ENCODE measurements at places on chromosomes 5 and 9.

- no peak for DNase-seq
Measured at GRCh38 chr9:84711936-84712335, 42.4 kb downstream of the NTRK2 start.

DNA sequence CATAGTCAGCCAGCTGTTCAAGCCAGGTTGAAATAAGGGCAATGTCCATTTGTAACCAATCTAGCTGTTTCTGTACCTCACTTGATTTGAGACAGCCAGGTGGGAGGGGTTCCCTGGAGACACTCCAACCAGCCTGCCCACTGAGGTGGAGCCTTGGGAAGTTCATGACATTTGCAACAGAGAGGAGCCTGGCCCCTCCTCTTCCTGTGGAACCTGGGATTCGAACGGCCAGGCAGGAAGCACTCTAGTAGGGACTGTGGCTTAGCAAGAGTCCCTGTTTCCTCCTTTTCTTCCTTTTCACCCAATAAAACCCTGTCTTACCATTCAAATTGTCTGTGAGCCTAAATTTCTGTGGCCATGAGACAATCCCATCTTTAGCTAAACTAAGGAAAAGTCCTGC, 312.3 kb upstream of the NMUR2 start:
- no peak for DNase-seq

DNA sequence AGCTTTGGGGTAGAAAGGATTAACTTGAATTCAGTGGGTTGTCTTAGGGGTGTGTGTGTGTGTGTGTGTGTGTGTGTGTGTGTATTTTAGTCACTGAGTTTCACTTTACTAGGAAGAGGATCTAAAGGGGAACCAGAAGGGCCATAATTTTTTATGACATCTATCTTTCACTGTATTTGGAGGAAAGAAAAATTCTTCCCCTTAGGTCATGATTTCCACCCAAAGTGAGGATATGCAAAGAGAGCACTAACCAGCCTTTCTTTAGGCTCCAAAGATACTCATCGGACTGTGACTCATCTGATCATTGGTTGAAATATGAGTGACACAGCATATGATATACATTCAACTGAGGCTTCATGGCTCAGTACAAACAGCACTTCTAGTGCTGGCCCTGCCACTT, 75.2 kb upstream of the RASGRF2 start:
- DNase-seq: no peak

DNA sequence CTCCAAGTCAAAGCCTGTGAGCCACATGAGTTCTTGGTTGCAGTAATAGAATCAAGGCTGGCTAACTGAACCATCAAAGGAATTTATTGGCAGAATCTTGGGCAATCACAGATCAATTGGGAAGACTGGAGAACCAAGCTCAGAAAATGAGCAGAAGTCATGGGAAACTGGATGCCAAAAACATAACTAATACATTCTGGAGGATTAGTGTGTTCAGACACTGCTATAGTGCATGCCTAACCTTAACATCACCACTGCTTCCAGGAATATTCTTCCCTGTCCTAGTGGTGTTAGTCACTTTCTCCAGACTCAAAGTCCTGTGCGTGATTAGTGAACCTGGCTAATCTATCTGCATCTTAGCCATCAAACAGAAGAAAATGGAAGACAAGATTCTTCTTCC, 843.7 kb downstream of the EFNA5 start:
- DNase-seq: no peak

- no peak for DNase-seq
Measured at GRCh38 chr9:112817860-112818203, 67.3 kb downstream of the SNX30 start.

- no peak for DNase-seq
Measured at GRCh38 chr5:100772548-100772947, 130.5 kb downstream of the ST8SIA4 start.

- no peak for DNase-seq
Measured at GRCh38 chr5:173963182-173963838, 25.7 kb upstream of the C5orf47 start.

DNA sequence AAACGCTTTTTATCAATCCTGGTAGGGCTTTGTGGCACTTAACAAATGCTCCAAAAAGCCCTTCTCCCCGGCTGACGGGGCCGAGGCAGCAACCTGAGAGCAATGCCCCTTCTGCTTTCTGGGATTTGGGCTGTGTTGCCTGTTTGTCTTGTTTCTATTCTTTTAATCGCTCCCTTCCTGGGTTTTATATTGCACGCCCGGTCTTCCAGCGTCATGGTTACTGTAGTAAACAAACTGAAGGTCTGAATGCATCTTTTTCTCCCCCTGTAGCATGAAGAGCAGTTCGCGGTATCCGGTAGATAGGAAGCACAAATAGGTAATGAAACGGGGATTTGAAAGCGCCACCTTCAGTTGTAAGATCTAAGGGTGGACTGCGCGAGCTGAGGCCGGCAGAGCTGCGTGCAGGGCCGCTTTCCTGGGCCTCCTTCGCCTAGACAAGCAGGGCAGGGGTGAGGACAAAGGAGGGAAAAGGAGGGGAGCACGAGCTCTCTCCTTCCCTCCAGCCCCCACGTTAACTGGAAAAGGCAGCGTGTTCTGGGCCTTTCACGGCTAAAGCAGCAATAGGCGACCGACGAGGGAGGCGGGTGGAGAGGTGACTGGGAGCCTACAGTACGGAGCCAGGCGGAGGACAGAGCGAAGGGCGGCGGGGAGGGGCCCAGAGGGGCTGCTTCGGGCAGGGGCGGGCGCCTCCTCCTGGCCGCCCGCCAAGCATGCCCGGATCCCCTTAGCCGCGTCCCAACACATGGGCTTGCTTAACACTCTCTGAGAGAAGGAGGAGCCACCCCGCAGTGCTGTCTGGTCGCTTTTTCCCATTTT, 49.3 kb upstream of the ZNF366 start:
- DNase-seq: no peak

DNA sequence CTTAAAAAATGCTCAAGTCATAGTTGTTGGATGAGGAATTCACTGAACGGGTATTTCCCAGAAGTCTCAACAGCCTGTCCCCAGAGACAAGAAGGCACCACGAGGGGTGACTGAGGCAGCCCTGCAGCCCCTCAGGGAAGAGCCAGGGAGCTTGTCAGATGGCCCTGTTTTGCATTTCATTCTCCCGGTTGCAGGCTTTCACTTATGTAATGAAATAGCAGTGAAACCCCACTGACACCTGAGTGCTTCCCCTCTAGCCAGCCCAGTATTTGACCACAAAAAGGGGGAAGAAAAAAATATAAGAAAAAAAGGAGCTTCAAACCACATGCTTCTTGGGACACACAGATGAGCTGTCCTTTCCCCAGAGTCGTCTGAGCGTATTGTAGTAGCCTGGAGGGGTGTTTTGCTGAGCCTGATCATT, 75.3 kb upstream of the IL12B start:
- no peak for DNase-seq

- no peak for DNase-seq
Measured at GRCh38 chr5:8188874-8189565, 320.1 kb downstream of the MTRR start.

DNA sequence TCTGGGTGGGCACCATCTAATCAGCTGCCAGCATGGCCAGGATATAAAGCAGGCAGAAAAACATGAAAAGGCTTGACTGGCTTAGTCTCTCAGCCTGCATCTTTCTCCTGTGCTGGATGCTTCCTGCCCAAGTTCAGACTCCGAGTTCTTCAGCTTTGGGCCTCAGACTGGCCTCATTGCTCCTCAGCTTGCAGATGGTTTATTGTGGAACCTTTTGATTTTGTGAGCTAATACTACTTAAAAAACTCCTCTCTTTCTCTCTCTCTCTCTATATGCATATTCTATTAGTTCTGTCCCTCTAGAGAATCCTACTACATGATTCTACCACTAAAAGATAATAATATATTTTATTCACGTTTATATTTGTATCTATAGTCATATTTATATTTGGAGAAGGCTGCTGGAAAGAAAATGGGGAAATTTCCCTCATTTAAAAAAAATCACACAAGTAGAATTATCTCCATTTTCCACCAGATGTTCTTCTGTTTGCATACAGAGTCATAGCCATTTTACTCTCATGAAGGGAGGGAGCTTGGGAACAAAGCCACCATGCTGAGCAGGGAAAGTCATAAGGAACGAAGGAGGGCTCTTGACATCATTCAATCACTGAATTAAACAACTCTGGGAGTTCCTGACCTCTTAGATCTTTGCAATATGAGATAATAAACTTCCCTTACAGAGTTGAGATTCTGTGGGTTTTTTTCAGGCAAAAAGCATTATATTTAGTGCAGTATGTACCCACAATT, 1137.4 kb upstream of the CDH18 start:
- DNase-seq: no peak

- no peak for DNase-seq
Measured at GRCh38 chr9:129573977-129574376, 46.9 kb downstream of the C9orf50 start.

DNA sequence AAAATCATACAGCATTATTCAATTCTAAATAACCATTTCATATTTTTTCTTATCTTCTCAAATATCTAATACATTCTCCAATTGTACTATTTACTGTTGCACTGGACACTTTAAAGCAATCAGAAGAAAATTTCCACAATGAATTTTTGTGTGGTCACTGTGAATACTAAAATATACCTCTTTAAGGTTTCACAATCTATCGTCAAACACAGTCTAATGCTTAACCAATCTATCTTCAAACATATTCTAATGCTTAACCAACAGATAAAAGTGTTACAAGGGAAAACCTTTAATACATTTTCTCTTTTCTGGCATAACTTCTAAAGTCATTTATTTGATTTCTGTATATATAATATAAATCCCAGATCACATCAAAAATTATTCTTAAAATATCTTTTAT, 2035.5 kb upstream of the CDH6 start:
- DNase-seq: no peak

GRCh38 chr9:92720209-92720765, 44.3 kb downstream of the BICD2 start:
- no peak for DNase-seq

GRCh38 chr5:40853632-40854192, 12.5 kb downstream of the CARD6 start:
- DNase-seq: no peak

DNA sequence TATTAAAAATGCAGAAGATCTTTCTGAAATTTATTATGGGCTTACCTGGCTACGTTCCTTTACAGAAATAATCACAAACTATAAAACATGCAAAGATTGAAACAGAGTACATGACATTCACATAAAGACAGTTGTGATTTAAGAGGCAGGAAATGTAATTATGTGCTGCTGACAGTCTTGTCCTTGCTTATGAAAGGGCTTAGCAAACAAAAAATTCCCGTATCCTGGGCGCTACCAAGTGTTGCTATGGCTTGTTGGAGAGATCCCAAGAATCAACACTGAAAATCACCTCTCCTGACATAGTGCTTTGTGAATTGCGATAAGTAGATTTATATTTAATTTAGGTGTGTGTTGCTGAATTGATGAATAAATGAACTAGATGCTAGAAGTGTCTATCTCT, 352.5 kb upstream of the C9orf72 start:
- no peak for DNase-seq

- DNase-seq: no peak
Measured at GRCh38 chr5:180343831-180344695, 9.1 kb downstream of the GFPT2 start.

- no peak for DNase-seq
Measured at GRCh38 chr9:71936066-71936465, 24.6 kb downstream of the C9orf85 start.

DNA sequence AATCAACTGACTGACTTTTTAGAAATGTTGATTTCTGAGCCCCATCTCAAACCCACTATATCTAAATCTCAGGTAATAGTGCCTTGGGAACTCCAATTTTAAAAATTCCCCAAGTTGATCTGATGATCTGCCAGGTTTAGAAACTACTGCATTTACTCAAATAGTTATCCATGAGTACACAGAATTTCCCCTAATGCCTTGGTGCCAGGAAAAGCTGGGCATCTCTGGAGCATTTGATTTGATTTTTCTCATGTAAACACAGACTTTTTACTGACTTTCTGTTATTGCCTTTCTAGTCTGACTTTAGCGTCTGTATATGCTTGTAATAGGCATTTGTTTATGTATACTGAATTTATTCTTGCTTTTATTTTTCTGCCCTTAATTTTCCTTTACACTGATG, 35.8 kb downstream of the MTREX start:
- no peak for DNase-seq

DNA sequence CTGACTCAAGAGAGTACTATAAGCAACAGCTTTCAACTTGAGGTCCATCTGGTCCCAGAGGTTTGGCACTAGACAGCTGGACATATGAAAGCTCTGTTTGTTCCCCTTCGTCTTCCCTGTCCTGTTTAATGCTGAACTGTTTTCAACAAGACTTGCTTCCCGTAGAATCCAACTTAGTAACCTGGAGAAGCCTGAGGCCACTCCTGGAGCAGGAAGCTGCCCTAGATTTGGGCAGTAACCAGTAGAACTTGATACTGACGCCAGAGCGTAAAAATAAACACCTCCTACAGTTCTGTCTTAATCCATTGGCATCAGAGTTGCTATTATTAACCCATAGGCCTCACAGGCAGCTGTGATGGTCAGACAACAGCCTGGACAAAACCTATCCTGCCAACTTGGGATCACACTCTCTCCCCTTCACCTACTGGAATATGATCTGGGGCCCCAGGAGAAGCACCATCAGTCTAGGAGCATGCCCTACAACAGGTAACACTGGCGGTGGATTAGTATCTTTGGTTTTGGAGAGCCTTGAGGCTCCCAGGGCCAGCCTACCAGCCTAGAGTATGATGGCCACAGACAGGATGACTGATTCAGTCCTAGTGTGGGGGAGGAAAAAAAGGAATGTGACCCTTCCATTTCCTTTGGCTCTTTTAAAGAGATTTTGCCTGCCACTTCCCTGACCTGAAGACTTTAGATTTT, 29.2 kb downstream of the RUSC2 start:
- DNase-seq: no peak

- DNase-seq: no peak
Measured at GRCh38 chr5:106610041-106610440, 1060.7 kb downstream of the EFNA5 start.

DNA sequence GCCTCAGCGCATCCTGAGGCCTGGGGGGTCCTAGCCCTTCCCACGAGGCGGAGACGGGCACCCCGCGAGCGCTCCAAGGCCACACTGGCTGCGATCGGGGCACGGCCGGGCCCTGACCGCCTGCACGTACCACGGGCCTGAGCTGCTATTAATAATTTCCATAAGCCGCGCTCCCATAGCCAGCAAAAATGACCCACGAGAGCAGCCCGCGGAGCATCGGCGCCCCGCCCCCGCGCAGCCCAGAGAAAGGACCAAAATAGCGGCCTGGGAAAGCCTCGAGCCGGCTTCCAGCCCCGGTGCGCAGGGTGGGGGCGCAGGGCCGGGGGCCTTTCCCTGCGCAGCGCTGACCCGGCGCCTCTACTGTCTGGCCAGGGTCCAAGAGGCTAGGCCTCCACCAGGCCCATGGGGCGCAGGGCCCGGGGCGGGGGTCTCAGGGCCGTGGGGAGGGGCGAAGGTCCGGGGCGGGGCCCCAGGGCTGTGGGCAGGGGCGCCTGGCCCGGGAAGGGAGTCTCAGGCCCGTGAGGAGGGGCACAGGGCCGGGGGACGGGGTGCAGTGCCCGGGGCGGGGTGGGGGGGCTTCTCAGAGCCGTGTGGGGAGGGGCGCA, 54.4 kb downstream of the EXD3 start:
- no peak for DNase-seq

- DNase-seq: no peak
Measured at GRCh38 chr5:61087921-61088320, 74.3 kb downstream of the SMIM15 start.

DNA sequence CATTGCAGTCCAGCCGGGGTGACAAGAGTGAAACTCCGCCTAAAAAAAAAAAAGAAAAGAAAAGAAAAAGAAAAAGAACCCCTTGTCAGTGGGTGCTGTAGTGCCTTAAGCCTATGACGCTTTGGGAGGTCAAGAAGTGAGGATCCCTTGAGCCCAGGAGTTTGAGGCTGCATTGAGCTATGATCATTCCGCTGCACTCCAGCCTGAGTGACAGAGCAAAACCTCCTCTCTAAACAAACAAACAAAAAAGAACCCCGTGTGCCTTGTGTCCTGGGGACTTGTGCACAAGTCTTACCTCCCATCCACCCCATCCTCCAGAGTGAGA, 33.5 kb upstream of the STXBP1 start:
- DNase-seq: no peak
